Stimulated activated CD8-positive, alpha-beta memory T cell treated with anti-CD3 and anti-CD28 coated beads, Interleukin-7, amount 100 ng/mL, for 24 hours (primary cell): ENCODE measurements at places on chromosomes 6 and 20.

DNA sequence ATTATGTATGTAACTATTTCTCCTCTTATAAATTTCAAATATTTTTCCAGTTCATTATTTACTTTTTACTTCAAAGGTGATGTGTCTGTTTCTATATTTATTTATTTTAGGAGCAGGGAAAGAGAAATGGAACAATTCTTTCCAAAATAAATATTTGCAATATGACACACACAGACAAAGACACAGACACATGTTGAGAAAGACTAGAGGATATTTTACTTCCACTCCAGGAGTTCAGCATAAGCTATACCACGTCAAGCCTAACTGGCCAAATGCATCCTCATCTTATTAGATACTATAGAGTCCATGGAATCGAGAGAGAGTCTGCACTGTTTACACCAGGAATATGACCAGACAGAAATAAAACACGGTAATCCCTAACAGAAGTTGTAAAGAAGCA lies 13.3 kb downstream of the RALGAPA2 start:
- DNase-seq: no peak

GRCh38 chr6:4774715-4775493 lies 1.3 kb upstream of the CDYL start:
- no peak for DNase-seq

DNA sequence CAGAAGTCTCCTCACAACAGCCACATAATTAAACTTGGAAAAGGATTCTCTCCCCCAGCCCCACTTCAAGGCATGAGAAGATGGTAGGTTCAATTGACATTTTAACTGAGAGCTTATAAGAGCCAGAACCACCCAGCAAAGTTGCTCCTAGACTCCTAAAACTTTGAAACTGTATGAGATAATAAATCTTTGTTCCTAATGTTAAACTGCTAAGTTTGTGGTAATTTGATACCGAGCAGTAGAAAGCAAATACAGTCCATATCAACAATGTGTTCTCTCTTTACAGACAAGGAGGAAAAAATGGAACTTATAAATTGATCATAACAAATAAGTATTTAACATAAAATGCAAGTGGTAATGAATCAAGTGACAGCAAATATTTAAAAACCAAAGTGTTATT lies 831.8 kb downstream of the MAFB start:
- DNase-seq: no peak

DNA sequence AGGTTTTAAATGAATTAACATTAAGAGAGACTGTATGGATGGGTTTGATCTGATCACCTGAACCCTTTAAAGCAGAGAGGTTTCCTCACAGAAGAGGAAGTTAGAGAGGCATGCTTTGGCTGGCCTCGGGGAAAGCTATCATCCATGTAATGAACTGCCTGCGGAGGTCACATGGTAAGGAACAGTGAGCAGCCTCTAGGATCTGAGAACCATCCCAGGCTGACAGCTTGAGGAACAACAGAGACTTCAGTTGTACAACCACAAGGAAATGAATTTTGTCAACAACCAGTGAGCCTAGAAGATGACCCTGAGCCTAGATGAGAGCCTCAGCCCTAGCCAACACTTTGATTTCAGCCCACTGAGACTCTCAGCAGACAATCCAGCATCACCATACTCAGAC lies 2.9 kb upstream of the COL21A1 start:
- DNase-seq: no peak

- DNase-seq: no peak
Observed at GRCh38 chr6:1611572-1612298, 2.0 kb downstream of the FOXC1 start.

DNA sequence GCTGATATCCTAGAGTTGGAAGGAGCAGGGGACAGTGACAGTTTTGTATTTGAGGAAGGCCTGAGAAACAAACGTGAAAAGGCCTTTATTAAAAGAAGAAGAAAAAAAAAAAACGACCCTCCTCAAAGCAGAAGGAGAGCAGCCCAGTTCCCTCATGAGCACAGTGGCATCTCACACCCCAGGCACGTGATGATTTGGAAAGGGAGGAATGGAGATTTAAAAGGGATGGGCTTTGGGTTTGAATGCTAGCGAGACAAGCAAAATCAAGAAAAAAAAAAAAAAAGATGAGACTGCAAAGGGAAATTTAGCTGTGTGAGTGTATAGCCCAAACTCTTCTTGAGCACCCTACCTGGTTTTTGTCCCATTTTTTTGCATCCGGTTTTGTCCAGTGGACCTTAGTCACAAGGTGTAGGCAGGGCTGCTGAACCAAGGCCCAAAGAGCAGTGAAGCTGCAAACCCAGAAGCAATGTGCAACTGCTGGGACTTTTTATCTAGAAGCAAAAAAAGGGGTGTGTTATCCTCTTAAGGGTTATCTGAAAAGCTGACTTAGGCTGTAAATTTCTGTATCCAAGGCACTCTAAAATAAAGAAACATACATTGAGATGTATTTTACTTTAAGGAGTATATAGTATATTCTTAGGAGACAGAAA lies 54.5 kb upstream of the RREB1 start:
- DNase-seq: no peak

- DNase-seq: no peak
Observed at GRCh38 chr20:23159947-23160318, 73.8 kb upstream of the CD93 start.
